ENCODE measurements at places on chromosomes 1 and 21. TPM values are rescaled to one million over a fixed set of nuclear protein-coding genes. Genes with fewer than 3 reads are reported as not detected.

- DNase-seq = no peak
Observed at GRCh38 chr1:77026135-77026534, 158.9 kb downstream of the ST6GALNAC5 start.

The RNU1-4 gene
- total RNA-seq = 2,859 TPM

GRCh38 chr1:95657248-95657647, 423.2 kb downstream of the RWDD3 start:
- DNase-seq = no peak

The SH2D2A gene
- total RNA-seq = not detected

DNA sequence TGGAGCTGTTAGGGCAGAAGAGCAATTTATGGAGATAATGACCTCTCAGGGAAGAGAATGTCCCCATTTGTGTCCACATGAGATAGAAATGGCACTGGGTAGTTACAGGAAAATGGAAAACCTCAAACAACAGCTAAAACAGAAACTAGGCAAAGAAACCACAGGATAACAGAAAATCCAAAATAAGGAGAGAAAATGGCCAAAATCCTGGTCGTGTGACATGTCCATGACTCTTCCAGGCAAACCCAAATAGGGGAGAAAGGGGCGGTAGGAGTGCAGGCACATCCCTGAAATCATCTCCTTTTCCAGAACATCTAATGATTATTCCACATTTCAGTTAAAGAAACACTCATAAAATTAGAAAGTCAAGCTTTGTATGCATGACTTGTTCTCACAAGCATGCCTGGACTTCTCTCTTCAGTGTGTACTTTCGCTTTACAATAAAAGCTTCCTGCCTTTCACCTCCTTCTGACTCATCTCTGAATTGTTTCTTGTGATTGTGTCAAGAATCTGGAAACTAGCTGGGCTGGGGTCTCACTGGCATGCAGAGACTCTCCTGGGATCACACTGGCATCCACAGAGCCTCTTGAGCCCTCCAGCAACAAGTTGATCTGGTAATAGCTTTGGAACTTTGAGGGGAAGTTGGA, 171.4 kb upstream of the ZP4 start:
- DNase-seq = no peak

DNA sequence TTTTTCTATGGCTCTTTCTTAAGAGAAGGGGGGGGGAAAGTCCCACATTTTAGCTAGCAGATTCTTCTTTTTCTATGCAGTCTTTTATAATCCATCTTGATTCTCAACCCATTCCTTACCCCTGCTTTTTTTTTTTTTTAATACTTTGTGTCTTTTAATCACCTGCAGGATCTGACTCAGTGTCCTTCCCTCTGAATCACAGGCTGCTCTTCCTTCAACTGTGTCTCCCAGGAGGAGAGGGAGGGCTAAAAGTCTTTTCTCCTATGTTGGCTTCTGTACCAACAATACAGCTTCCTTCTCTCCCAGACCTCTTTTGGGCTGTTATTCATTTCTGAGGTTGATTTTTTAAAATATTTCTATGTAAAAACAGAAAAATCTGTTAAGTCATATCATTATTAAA, 686.2 kb downstream of the ADGRL2 start:
- DNase-seq = no peak

DNA sequence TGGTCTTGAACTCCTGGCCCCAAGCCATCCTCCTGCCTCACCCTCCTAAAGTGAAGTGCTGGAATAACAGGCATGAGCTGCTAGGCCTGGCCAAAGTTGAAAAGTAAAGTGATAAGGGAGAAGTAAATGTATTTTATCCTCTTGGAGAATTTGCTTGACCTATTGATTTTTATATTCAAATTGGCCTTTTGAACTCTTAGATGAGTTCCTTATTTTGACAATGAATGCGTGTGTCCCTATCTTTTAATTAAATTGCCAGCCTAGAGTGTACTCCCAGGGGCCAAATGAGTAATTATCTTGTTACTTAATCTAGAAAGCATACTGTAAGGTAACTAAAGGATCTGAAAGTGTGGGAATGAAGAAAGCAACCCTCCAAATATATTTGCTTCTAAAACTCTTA, 11.4 kb downstream of the RNF11 start:
- DNase-seq = no peak

- no peak for DNase-seq
Observed at GRCh38 chr1:116724765-116725375, 29.4 kb upstream of the CD2 start.

DNA sequence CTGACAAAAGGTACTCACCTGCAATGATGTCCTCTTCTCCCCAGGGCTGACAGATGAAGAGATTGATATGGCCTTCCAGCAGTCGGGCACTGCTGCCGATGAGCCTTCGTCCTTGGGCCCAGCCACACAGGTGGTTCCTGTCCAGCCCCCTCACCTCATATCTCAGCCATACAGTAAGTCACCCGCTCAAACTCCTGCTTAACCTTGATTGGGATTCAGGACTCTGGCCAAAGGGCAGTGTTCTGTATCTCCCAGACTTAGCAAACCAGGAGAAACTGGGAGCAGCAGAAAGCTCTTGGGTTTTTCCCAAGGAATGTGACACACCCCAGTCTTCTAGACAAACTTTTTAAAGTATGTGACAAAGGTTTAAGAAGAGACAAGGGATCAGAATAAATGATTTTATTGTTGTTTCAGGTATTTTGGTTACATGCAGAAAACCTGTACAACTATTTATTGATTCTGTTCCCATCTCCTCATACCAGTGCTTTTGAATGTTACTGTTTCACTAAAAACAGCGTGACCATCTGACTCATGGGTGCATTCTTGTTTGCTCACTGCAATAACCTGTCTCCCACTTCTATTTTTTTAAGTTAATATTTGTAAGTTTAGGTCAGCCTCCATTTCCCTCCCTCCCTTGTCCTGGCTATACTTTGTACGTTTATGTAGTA, 124.6 kb downstream of the PEX14 start:
- DNase-seq = no peak

GRCh38 chr1:198696211-198696610, 57.4 kb downstream of the PTPRC start:
- DNase-seq = no peak

The ATAD3B gene
- 28.6 TPM for total RNA-seq

- no peak for DNase-seq
Observed at GRCh38 chr1:201655910-201656309, 117.0 kb downstream of the NAV1 start.

GRCh38 chr1:199591468-199591867, 436.0 kb upstream of the NR5A2 start:
- DNase-seq = no peak

GRCh38 chr1:117622726-117623125, 16.9 kb downstream of the TENT5C start:
- DNase-seq = no peak

- DNase-seq = no peak
Observed at GRCh38 chr1:23239638-23240295, 22.5 kb upstream of the HTR1D start.

DNA sequence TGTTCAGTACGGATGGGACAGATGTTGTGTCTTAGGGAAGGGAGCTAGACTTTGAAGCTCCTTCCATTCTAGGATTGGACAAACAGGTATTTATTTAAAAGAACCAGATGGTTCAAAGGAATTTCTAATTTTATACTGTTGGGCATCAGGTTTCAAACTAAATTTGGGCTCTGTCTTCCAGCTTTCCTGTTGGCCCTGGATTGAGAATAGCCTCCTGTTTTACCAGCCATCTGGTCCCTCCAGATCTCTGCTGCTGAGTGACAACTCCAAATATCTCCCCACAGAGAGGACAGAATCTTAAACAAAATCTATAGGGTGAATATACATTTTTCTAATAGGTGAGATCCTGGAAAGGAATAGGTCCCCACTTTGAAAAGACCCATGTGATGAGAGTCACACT, 52.5 kb upstream of the CNIH3 start:
- no peak for DNase-seq

DNA sequence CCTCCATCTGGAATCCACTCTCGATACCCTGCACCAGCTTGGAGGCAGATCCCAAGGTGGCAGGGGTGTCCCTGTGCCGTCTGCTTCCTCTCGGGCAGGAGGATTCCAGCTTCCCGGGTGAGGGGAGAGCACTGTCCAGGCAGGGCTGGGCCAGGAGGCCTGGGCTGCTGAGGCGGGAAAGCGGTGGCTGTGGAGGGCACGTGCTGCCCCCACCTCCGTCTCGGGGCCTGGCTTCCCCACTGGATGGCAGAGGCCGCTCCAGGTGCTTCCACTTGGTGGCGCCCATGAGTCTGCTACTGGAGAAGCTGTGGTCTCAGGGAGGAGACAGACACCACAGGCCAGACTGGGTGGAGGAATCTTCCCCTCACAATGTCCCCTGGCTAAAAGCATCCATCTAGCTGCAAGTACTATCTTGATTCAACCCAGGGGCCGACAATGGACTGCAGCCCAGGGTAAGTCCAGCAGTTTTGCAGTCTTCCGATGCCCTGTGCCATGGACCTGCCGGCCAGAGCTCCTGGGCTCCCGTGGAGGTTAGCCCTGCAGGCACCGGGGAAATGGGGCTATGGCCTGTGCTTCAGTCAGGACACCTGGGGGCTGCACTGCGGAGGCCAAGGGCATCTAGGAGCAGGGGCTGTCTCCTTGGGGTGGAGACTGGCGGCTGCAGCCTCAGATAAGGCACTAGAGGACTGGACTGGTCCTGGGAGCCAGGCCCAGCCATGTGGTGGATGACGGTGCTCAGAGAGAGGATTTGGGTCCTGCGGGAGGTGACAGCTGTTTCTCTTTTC, 41.3 kb upstream of the EIF4G3 start:
- no peak for DNase-seq

DNA sequence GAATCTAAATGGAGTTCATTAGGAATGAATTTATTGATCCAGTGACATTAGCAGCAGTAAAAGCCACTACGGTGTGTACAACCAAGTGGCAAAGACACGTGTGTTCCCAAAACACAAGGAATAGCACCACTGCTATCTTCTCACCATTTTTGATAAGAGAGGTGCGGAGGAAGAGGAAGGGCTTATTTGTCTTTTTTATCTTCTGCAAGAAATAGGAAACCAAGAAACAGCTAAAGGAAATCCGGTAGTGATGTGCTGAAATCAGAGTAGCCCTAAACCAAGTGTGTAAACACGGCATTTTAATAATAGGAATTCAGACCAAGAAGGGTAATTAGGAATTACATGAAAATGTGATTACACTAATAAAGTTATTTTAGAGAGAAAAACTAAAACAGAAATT, 9.1 kb upstream of the SCYL3 start:
- DNase-seq = no peak

DNA sequence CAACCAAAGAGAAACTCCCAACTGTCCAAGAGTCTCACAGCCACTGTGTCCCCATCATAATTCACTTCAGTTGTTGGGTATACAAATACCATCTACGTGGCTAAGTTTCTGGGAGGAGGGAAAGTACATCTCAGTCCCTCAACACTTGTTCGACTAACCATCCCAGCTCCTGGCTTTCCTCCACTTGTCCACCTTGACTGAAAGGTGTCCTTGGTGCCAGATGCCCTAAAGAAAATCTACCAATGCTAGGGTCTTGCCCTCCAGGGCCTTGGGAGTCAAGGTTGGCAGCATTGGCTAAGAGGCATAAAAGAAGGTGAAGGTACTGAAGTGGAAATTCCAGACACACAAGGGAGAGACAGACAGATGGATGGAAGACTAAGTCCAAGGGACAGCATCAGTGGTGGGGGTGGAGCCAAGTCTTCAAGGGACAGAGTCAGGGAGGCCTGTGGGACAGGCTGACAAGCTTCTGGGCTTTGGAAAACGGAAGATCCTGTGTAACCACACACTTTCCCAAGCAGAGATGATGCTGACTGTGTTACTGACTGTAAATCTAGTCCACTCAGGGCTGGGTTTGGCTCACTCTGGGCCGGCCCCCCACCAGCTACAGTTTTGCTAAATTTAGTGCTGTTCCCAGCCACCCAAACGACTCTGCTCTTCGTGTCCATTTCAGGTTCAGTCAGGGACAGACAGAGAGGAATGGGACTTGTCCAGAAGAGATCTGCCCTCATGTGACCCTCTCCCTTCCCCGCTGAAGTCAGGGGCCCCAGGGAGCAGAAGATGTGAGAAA, 60.1 kb downstream of the CD34 start:
- DNase-seq = no peak

DNA sequence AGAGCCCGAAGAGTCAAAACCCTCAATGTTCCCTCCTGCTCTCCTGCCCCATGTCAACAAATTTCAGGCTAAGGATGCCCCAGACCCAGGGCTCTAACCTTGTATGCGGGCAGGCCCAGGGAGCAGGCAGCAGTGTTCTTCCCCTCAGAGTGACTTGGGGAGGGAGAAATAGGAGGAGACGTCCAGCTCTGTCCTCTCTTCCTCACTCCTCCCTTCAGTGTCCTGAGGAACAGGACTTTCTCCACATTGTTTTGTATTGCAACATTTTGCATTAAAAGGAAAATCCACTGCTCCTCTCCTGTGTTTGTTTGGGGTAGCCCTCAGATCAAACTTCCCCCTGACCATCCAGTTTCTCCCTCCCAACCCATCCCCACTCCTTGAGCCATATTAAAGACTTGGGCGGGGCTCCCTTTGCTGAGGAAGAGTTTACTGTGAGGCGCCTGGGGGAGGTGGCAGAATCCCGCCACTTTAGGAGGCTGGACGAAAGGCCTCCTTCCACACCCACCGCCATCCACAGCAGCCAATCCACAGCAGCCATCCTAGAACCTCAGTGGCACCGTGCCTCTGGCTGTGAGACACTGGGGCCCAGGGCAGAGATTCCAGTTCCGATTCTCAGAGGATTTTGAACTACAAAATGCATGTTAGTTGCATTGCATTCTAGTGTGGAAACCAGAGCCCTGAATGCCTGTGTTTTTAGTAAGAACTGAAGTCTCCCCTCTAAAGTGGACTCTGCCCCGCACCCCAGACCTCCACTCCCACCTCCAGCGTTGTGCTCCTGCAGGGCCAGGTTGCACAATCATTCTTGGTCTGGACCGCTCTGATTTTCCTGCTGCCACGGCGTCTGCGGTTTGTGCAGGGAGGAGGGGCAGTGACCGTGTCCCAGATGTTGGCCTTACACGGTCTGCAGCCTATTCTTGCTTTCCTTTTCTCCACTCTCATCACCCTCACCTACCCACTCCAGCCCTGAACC, 3.0 kb downstream of the OLFML3 start:
- DNase-seq = no peak

DNA sequence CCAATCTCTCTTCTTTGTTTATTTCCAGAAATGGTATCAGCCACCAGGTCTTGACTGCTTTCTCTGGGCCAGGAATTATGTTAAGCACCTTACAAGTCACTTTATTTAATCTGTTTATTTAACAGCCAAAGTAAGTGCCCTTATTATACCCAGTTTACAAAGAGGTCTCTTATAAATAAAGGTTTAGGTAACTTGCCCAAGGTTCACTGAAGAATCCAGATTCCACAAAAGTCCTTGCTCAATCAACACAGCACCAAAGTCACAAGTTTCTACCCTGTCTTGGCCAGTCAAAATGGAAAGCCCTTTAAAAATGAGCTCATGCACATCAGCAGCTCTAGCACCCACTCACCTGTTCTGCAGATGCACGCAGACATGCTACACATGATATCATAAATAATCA, 28.0 kb upstream of the ATP1A1 start:
- no peak for DNase-seq

DNA sequence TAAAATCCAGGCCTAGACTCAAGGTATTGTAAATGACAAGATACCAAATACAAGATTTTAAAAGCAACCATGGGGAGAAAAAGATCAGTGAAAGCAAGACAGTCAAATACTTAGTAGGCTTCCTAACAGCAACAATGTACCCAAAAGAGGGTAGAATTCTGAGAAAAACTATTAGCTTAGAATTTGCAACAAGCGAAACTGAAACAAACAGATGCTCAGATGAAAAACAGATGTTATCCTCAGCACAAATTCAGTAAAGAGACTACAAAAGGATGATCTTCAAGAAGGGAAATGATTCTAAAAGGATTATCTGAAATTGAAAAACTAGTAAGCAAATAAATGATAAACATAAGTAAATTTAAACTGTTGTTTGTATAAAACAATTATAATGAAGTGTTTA, 40.0 kb downstream of the PDC start:
- no peak for DNase-seq

All from osteocyte (in vitro differentiated cells).